ENCODE measurements at places on chromosomes 5 and 9. TPM values are rescaled to one million over a fixed set of nuclear protein-coding genes. Genes with fewer than 3 reads are reported as not detected.

The SVEP1 gene
- 0.14 TPM for total RNA-seq

The SPATA31A3 gene
- total RNA-seq: not detected

The F12 gene
- 1.7 TPM for total RNA-seq

The LCN1 gene
- total RNA-seq: not detected

The OLFM1 gene
- 0.43 TPM for total RNA-seq
